ENCODE measurements at places on chromosomes 5 and 9.

DNA sequence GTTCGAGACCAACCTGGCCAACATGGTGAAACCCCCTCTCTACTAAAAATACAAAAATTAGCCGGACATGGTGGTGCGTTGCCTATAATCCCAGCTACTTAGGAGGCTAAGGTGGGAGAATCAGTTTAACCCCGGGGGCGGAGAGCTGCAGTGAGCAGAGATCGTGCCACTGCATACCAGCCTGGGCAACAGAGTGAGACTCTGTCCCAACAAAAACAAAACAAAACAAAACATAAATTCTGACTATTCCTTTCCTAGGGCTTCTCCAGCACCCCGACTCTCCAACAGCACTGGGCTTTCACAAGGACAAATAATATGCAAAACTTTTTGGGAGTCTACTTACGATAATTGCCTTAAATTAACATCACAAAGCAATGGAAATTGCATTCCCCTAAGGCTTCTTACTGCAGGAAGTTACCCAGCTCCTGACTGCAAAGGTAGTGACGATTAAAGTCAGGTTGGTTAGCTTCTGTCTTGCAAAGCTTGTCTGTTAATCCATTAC, 15.9 kb upstream of the CDKN2AIPNL start:
- DNase-seq = no peak

GRCh38 chr9:122929796-122930354, 1.4 kb downstream of the ZBTB26 start:
- no peak for DNase-seq

GRCh38 chr9:127965953-127966352, 14.8 kb downstream of the EEIG1 start:
- DNase-seq = no peak

DNA sequence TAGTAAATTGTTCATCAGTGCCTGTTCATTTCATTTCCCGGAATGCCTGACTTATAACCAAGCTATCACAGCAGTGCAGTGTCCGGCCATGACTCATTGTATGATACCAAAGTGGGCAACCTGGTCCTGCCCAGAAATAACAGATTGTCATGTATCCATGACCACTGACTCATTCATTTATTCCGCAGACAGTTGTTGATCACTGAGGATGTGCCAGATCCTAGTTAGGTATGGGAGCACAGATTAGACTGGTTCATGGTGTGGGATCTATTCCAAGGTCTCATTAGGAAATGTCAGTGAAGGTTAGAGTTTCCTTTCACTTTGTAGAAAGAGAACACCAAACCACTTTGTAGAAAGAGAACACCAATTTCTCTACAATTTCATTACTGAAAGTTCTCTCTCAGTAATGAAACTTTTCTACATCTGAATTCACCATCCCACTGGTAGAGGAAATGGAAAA, 8.7 kb downstream of the NREP start:
- DNase-seq = no peak

GRCh38 chr9:98217255-98217654, 24.8 kb upstream of the CORO2A start:
- DNase-seq = no peak

GRCh38 chr9:31467075-31467474, 917.4 kb upstream of the ACO1 start:
- no peak for DNase-seq

- no peak for DNase-seq
Measured at GRCh38 chr5:172485511-172486202, 31.3 kb upstream of the SH3PXD2B start.

- no peak for DNase-seq
Measured at GRCh38 chr5:35035271-35035670, 12.5 kb downstream of the AGXT2 start.

DNA sequence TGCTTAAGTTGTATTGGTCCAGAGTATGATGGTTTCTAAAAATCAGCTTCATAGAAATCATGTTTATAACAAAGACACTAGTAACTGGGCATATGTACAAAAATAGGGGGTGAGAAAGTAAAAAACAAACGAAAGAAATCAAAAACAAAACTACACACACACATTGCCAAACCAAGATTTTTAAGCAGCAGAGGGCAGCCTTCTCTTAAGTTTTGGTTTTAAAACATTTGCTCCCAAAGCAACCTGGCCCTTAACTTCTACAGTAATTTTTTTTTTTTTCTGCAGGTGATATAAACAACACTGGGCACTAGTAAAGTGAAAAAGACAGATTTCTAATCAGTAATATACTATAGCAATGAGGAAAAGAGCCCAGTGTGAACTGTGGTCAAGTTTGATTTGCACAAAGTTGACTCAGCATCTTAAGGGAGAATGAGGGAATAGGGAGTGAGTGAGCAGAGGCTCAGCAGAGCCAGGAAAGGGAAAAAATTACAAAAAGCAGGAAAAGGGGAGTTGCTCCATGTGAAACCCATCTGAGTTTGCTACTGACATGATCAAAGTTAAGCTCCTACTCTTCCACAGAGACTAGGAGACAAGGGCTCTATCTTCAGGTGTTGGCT, 13.4 kb upstream of the GAPT start:
- no peak for DNase-seq

DNA sequence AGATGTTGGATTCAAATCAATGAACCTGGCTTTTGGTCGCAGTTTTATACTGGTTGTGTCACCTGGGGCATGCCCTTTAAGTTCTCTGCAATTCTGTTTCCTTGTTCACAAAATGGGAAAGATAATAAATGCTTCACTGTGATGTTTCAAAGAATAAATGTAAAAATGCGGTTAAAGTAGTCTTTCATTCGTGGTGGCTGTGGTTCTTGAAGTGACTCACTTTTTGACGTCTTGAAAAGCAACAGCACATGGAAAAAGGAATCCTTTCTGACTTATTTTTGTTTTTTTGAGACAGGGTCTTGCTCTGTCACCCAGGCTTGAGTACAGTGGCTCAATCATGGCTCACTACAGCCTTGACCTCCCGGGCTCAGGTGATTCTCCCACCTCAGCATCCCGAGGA, 88.4 kb upstream of the SLIT3 start:
- DNase-seq = no peak

- no peak for DNase-seq
Measured at GRCh38 chr5:87361536-87362213, 51.1 kb downstream of the CCNH start.

DNA sequence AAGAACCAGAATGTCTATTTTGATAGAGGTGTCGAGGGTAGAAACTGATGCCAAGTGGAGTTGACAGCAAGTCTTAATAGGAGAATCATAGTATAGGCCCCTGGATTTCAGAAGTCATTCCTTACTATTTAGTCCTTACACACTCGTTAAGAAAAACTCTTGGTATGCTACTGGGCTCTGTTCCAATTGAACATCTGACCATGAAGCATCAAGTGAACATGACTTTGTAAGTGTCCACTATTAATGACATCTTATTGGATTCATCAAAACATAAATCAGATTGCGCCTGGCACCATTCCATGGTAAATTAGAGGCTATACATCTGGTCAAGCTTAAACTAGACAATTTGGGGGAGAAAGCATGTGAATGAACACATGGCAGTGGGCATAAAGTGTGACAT, 1056.5 kb upstream of the EDIL3 start:
- no peak for DNase-seq

- peak; percentile 69 for DNase-seq
Measured at GRCh38 chr9:2053883-2054845, 39.0 kb downstream of the SMARCA2 start.

- DNase-seq = no peak
Measured at GRCh38 chr5:164627021-164627420, 1121.6 kb downstream of the MAT2B start.

- no peak for DNase-seq
Measured at GRCh38 chr9:89225991-89226471, 47.4 kb upstream of the SHC3 start.
